ENCODE measurements at places on chromosomes 11 and 22.

GRCh38 chr22:28819253-28820096 lies 19.1 kb upstream of the XBP1 start:
- DNase-seq = no peak

DNA sequence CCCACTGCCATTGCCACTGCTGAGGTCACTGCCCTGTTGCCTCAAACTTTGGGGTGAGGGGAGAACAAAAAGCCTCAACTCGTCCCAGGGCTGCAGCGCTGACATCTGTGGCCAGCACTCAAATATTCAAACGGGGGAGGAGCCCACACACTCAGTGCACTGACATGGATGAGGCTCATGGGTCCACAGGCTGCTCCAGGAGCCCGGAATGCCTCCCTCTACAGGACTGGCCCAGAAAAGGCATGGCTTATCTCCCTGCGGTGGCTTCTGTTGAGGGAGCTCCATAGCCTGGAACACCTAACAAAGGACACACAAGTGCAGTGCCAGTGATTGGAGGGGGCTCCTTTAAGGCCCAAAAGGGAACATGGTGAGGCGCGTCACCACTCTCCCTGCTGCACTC lies 341.1 kb upstream of the LUZP2 start:
- DNase-seq = no peak

DNA sequence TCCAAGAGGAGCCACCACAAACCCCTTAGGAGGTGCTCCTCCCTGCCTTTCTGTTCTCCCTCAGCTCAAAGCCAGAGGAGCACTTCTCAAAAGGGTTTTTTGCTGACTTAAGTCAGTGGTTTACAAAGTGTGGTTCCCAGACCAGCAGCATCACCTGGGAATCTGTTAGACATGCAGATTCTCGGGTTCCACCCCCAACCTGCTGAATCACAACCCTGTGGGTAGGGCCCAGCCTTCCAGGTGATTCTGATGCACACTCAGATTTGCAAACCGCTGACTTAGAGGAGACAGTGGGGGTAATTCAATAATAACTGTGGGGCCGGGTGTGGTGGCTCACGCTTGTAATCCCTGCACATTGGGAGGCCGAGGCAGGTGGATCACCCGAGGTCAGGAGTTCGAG lies 22.8 kb downstream of the CREB3L1 start:
- no peak for DNase-seq

- no peak for DNase-seq
Measured at GRCh38 chr11:66708701-66709100, 20.3 kb downstream of the SPTBN2 start.

- DNase-seq = no peak
Measured at GRCh38 chr22:33706100-33706499, 214.2 kb downstream of the LARGE1 start.

- DNase-seq = no peak
Measured at GRCh38 chr11:83221694-83222093, 28.2 kb downstream of the ANKRD42 start.

- no peak for DNase-seq
Measured at GRCh38 chr11:70415642-70416395, 17.5 kb downstream of the CTTN start.

DNA sequence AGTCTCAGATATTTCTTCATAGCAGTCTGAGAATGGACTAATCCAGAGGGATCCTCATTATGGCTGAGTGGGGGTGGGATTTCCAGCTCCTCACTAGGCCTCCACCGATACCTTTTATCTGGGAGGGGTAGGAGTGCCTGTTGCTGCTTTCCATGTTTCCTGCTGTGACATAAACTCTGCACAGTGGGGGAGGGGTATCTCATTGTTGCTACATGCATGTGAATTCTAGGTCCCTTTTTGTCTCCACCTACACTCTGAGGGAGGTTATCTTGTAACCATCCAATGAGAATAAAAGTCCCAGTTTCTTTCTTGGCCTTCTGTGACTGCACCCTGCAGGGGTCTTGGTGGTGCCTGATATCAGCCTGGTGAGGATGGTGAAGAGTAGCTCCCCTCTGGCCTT lies 60.5 kb downstream of the ADAMTS15 start:
- DNase-seq = no peak

- DNase-seq = no peak
Measured at GRCh38 chr11:121777056-121777455, 324.3 kb upstream of the SORL1-AS1 start.

DNA sequence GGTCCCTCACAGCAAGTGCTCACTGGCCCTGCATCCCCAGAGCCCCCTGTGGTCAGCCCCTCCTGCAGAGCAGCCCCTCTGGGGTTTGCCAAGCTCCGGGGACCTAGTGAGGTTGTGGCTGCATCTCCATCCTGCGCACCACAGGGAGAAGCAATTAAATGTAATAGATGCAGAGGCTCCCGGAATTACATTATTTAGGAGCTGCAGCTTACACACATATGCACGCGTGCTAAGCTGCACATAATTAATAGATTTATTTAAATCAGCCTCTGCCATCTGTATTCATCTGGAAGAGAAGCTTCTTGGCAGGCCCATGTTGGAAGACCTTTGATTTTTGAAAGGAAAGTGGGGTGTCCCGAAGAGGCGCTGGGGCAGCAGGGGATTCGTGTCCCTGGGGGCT lies 1271.5 kb downstream of the BRD1 start:
- DNase-seq = no peak

- DNase-seq = no peak
Measured at GRCh38 chr11:69089258-69089657, 40.5 kb downstream of the TPCN2 start.

DNA sequence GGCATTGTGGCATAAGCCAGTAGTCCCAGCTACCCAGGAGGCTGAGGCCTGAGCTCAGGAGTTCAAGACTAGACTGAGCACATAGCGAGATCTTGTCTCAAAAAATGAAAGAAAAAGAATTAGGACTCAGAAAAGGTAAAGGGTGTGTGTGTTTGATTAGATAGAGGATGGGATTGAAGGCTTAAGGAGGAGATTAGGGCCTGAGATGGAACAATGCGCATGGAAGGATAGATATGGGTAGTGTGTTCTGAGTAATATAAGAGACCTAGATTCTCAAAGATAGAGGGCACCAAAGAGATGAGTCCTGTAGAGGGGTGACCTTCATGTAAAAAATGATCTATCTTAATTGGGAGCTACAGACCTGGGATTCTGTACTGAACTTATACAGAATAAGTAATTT lies 17.3 kb upstream of the RAB30 start:
- DNase-seq = no peak

DNA sequence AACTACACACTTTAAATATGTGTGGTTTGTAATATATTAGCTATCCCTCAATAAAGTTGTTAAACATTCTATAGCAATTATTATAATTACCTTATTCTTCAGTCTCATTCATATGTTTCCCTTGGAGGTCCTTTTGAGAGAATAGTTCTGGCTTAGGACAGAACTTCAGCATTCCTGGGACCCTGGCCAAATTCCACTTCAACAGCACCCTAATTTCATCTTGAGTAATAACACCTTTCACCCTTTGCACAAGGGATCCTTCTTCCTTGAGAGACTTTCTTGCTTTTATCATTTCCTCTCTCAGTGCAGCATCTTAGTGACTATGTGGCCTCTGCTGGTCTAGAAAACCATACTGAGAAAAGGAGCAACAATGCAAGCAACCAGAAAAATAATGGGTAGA lies 255.9 kb downstream of the C11orf87 start:
- no peak for DNase-seq

DNA sequence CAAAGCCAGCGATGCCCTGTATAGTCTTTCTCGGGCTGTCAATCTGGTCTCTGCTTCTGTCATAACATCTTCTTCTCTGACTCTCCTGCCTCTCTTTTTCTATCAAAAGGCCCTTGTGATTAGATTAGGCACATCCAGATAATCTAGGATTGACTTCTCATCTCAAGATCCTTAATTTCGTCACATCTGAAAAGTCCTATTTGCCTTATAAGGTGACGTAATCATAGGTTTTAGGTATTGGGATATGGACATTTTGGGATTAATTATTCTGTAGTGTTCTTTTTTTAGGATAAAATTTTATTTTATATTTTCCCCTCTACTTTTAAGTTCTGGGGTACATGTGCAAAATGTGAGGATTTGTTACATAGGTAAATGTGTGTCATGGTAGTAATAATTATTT lies 480.8 kb upstream of the CCDC90B start:
- no peak for DNase-seq

DNA sequence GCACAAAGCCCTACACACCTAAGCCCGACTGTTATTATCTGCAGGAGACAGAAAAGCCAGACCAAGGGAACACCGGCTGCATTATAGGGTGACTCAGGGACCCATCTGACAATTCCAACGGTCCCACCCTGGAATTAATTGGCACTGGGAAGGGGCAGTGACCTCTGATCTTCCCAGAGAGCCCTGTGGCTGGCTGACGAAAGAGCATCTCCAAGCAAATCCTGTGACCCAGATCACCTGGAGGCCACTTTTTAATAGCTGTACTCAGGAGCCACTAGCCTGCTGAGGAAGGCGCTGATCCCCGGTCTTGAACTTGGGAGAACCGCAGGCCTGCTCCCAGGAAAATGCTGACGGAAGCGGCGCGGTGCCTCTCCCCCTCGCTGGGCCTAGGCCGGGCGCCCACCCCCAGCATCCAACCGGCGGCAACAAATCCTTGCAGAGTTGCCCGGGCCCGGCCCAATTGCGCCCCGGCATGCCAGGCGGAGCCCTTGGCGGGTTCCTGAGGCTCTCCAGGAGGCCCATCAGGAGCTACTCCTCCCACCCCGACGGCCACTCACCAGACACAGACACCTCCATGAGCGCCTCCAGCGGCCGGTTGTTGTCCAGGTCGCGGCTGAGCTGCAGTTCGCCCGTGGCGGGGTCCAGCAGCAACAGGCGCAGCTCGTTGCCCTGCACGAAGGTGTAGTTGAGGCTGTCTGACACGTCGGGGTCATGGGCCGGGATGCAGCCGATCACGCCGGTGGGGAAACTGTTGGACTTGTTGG lies 4.2 kb downstream of the CELSR1 start:
- DNase-seq = no peak

GRCh38 chr11:134410766-134411165 lies 1.3 kb downstream of the B3GAT1 start:
- DNase-seq = no peak

GRCh38 chr22:45683248-45683647 lies 11.6 kb downstream of the ATXN10 start:
- no peak for DNase-seq

DNA sequence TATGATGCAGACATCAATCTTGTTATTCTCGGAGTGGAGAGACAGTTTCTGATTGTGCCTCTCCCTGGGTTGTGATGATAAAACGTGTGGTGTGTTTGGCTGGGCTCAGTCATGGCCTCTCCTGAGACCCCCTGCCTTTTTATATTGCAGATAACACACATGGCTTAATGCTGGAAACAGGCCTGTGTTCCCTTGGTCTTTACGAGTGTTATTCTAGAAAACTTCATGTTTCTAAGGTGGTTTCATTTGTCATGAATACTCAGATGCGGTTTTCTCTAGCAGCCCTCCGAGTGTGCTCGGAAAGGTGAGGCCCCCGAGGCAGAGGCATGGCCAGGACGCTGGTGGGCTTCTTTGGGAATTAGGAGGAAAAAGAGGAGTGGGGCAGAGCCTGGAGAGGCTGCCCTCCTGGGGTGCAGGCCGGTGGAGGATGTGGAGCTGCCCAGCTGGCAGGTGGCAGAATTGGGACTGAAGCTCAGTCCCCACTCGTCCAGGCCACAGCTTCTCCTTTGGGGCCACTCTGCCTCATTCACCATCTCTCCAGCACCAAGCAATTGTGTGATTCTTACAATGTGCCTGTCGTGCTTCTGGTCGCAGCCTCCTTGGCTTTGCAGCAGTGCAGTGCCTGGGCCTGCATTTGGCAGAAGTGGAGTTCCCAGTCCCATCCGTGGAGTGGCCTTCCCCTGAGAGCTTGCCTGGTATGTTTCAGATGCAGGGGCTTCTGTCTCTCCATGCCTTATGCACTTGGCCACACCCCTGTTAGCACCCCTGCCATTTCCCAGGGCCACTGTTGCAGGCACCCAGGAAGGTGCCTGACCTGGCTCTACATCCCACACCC lies 309.6 kb downstream of the TBC1D22A start:
- DNase-seq = no peak

DNA sequence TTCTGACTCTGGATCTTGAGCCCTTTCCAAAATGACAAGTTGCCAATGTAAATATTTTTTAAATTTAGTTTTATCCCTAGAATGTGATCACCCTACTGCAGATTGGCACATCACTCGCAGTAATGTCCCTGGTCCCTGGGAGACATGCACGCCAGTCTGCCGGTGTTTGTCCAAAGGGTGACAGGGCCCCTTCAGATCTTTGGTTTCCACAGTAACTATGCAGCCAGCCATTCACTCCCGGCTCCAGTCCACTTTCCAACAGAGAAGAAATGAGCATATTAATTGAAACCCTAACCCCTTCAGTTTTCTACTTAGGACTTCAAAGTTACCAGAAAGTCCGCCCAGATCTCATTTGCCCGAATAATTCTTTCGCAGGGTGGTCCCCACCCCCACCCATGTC lies 25.8 kb upstream of the RASSF10 start:
- no peak for DNase-seq

- no peak for DNase-seq
Measured at GRCh38 chr11:44359162-44359561, 49.2 kb upstream of the ALX4 start.

DNA sequence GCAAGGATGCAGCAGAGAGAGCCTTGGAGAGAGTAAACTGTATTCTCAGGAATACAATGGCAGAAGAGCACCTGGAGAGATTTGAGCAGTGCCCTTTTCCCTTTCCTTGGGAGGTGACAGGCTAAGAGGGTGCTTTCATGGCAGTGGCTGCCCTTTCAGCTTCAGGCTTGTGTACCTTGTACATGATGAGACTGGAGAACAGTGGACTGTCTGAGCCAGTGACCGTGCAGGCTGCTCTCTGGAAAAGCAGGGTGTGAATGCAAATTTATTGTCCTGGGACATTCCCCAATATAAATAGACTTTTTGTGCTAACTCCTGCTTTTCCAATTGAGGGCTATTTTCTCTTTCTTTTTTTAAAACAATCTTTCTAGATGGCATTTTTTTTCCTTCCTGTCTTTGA lies 99.3 kb downstream of the TRIM44 start:
- no peak for DNase-seq

GRCh38 chr22:47337161-47337621 lies 574.7 kb downstream of the TBC1D22A start:
- DNase-seq = no peak

- no peak for DNase-seq
Measured at GRCh38 chr11:64729851-64730382, 6.9 kb upstream of the NRXN2 start.

DNA sequence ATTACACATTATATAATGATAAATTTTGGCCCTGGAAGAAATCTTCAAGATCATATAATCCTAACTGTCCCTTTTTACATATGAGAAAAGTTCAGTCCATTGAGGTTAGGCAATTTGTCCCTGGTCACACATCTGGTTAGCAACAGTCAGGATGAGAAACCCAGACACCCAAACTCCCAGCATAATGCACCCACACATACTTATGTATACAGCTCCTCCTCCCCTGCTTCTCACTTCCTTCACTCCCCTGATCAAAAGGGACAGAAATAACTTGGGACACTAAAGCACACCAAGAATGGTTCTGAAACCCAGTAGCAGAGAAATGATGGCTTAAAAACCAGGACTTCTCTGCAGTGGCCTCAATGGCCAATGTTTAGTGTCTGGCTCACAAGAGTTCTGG lies 11.1 kb downstream of the NUMA1 start:
- no peak for DNase-seq
